Stimulated activated CD4-positive, alpha-beta T cell treated with anti-CD3 and anti-CD28 coated beads, Interleukin-15, amount 100 ng/mL, for 1 hour (primary cell): ENCODE measurements at places on chromosomes 4 and X.
A peak's percentile ranks its signal among the peaks of the same experiment; 100 is the strongest.

GRCh38 chrX:37060999-37061398 lies 52.8 kb downstream of the FAM47C start:
- no peak for DNase-seq

DNA sequence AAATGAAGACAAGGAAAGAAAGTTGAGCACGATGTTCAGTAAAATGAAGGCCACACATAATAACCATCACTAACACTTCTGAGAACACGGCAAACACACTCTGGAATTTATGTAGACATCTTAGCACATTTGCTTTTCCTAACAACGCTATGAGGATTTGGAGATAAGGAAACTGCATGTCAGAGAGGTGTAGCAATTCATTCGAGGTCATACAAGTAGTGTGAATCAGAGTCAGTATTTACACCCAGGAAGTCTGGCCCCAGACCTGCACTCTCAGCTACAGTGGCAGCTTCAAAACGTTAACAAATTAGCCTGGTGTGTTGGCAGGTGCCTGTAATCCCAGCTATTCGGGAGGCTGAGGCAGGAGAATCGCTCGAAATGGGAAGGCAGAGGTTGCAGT lies 253.4 kb downstream of the PDGFC start:
- DNase-seq, result no peak

- DNase-seq, result peak; percentile 51
Measured at GRCh38 chr4:129095811-129096454, at the start of gene C4orf33. Gene C4orf33, plus strand, starts transcription at chr4:129096152. Its CDS starts 6,459 bp downstream, at chr4:129102611.

- DNase-seq, result no peak
Measured at GRCh38 chr4:135429528-135429927, 1227.9 kb upstream of the PABPC4L start.

- DNase-seq, result no peak
Measured at GRCh38 chr4:153234885-153235284, 30.6 kb downstream of the TRIM2 start.

DNA sequence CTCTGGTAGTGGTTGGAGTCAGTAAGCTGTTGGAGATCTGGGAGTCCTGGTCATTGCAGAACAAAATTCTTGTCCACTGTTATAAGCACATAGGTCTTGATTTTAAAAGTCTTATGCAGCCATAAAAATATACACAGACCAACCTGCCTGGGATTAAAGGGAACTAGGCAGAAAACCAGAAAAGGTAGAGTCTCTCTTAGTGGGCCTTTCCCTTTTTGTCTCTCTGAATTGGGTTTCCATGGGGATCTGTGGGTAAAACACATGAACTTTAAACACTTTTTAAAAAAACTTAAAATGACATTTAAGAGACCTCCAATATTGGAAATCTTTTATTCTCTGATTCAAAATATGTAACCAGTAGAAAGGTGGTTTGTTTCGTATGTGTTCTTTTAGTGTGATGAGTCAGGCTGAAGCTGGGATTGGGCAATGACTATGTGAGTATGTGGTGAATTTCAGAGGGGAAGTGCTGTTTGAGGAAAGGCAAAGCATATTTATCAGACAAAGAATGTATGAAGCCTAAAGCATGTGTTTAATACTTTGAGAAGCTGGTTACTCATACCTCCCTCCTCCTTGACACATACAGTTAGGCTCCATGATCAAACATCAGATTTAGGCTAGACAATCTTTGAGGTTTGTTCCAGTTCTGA lies 29.6 kb downstream of the SLC16A2 start:
- DNase-seq, result no peak

DNA sequence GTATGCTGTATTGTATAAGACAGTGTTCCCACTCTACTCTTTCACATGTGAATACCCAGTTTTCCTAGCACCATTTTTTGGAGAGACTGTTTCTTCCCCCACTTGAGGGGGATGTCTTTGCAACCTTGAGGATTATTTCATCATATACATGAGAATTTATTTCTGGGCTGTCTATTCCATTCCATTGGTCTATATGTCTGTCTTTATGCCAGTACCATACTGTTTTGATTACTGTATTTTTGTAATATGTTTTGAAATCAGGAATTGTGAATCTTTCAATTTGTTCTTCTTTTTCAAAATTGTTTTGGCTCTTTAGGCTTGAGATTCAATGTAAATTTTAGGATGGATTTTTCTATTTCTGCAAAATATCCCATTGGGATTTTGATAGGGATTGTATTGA lies 15.8 kb upstream of the LHFPL1 start:
- DNase-seq, result no peak

DNA sequence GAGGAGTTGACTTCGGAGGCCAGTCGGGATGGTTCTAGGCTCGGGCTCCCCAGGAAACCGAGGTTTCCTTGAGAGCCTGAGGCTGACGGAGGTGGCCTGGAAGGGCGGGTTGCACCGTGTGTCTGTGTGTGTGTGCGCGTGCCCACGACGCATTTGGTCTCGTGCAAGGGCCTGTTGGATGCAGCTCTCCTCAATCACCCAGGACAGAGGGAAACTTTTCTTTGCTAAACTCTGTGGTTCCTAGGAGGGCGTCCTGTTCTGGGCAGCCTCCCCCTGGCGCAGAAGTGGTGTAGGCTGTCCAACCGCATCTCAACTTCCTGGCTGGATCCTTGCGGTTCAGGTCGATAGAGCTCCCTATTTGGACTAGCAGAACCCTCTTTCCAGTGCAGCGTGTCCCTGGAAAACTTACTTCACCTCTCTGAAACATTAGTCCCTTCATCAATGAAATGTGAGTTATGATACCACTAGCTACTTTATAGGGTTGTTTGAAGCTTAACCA lies 973 bp downstream of the STK32B start:
- no peak for DNase-seq

DNA sequence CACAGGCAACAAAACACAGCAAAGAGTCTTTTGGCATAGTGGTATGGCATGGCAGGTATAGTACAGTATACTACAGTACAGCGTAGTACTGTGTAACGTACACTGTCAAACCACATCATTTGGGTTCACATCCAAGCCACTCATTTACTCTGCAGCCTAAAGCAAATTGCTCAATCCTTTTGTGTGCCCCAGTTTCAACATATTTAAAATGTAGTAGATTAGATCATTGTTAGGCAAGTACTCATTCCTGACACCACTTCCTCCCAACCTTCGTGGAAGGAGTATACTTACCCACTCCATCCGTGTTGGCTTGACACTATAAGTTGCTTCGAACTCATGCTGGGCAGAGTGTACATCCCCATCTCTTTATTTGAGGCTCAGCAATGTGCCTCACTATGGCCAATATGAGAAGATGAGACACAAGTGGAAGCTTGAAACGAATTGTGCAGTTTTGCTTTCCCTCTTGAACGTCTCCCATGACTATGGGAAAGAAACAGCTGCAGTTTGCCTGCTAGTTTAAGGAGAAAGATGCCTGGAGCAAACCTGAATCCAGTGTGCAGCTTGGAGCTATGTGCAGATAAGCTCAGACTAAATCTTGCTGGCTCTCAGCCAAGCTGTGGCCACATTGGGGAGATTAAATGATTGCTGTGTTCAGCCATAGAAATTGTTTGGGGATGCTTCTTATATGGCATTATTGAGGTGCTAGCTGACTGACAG lies 85.7 kb upstream of the TBL1X start:
- DNase-seq, result no peak

GRCh38 chrX:17535229-17535628 lies 160.2 kb downstream of the NHS start:
- no peak for DNase-seq

DNA sequence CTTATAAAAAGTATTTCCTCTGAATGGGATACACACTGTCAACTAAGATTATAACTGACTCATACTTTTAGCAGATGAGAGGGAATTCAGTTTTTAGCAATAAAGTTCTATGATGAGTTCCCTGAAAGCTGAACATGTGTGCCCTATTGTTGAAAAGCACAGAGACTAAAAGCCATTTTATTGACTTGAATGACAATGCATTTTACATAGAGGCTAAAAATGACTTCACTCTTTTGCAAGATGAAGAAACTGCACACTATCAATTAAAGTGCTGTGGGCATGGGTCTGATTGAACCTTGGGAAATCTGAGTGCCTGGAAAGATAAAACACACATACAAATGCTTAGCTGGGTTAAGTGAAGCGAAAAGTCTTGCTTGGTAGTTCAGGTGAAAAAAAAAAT lies 633.4 kb downstream of the PDHA2 start:
- no peak for DNase-seq

GRCh38 chrX:28022371-28022770 lies 41.1 kb upstream of the DCAF8L1 start:
- DNase-seq, result no peak

DNA sequence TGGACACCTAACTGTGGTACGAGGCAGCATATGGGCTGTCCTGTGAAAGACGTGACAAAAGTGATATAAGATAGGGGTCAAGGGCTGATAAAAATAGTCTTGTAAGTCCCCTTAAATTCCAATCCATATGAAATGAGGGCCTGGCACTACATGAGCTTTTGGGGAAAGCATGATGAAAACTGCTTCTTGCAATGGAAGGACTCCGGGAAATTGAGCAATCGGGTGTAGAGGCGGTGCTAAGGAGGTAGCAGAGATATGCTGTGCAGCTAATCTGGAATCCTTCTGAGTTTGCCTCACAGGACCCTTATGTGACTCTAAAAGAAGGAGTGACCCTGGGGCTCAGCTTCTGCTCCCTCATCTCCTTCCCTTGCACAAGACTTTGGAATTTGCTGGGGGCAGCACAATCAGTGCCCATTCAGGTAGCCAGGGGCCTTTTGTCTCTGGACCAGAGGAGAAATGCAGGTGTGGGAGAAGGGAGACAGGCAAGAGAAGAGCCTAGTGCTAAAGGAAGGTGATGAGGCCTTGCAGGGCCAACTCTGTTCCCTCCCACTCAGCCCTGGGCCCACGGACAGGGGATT lies 12.8 kb downstream of the CLDN2 start:
- DNase-seq, result no peak

DNA sequence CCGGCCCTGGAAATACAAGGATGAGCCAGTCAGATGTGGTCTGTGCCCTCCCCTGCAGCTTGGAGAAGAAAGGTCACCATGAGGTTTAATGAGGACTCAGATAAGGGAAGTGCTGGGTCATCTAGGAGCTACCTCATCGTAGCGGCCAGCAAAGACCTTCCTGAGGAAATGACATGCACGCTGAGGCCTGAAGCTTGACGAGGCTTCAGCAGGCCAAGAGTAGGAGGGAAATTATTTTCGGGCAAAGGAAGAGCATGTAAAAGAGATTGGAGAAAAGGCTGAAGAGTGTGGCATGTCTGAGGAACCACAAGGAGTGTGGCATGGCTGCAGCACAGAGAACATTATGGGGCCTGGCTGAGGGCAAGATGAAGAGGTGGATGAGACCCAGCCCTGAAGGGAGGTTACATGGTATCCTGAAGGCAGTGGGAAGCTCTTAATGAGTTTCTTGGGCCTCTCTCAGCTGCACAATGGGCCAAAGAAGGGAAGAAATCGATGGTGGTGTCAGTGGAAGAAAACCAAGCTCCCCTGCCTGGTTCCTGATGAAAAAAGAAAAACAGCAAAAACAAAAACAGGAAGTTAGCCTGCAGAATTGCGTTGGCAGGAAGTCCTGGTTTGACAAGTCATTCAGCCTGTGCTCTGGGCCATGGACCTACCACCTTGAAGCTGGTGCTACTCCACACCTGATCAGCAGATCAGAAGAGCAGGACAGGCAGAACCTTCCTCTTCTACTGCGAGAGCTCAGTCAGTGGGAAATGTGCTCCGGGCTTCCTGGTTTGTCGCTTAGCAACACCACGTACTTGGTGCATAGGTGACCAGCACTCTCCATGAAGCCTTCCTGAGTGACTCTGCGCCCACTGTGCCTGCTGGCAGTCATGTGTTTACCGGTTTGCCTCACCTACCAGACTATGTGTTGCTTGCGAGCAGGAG lies 134.5 kb upstream of the KLF3 start:
- DNase-seq, result no peak

DNA sequence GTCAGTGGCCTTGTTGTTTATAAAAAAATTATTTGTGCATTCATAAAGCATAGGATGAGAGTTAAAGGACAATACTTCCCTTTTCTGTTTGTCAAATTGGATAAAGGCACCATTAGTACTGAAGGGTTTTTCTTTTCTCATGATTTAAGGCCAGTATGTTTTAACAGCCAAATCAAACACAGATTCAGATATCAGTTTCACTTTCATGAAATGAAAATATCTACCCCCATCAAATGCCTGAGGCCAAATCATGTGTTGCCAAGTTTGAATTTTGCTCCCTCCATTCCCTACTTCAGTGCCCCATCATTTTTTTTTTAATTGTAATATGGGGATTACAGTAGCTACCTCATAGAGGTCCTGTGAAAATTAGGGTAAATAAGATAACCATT lies 745.9 kb downstream of the RPA4 start:
- no peak for DNase-seq

DNA sequence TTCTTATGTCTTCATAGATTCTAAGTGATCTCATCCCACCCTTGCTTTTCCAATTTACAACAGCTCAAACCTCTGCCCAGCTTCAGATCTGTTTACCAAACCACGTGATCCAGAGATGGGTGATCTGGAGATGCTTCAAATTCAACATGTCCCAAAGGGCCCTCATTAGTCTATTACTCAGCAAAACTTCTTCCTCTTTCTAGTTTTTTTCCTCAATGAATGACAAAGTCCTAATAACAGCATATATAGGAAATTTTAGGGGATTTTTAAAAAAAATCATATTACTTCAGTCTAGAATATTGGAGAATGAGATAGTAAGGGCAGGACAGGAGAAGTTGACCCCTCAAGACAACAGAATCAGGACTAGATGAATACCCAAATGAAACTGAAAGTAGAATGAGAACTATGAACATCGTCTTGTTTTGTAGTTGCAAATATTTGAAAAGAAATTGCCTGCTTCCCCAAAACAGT lies 127.1 kb downstream of the CFAP299 start:
- DNase-seq, result no peak

DNA sequence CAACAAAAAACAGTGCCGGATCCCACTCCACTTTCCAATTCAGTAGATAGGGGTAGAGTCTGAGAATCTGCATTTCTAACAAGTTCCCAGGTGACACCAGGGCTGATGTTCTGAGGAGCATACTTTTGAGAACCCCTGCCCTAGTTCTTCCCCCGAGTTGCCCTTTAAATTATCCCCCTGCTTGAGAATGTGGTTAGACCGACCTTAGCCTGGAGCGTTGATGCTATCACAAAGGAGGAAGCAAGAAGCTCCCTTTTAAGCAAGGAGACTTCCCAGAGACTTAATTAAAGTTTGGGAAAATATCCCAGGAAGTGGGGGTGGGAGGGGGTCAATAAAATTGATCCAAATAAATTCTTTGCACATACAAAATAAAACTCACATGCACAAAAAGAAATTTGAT lies 485.9 kb downstream of the SMARCA1 start:
- no peak for DNase-seq

- DNase-seq, result no peak
Measured at GRCh38 chrX:139826065-139827044, 106.5 kb downstream of the ATP11C start.

GRCh38 chr4:93065790-93066189 lies 762.0 kb downstream of the GRID2 start:
- DNase-seq, result no peak

DNA sequence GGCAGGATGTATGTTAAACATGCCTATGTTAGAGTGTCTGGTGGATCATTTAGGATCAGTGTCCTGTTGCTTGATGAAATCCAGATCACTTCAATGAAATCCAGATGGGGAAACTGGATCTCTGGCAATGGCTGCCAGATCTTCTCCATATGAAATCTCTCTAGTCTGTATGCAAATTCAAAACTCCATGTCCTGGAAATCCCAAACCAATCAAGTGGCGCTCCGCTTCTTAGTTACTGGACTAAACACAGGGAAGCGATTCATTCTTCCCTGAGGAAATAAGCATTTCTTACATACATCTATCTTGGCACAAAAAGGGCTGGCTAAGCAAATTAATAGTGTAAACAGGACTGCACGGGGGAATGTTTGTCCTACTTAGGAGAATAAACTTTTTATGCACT lies 94.9 kb downstream of the HDAC8 start:
- DNase-seq, result no peak

GRCh38 chr4:156781852-156782251 lies 189.7 kb downstream of the PDGFC start:
- DNase-seq, result no peak
